ENCODE measurements at places on chromosomes 4 and X.

DNA sequence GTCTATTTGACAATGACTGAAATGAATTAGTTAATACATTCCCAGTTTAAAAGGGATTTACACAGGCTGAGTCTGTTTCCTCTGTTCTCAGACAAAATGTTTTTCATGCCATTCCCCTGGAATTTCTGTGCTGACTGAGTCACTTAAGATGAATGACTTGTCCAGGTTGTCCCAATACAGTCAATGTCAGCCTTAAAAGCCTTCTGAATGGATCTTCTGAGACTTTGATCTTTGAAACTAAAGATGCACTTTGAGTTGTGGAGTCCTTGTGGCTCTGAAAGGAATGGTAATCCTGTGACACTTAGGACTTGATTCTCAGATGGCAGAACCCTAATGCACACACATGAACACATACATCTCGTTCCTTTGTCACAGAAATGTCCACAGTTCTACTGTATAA is 622.2 kb upstream of the GRID2 start:
- DNase-seq, result no peak

- DNase-seq, result no peak
Observed at GRCh38 chr4:147862043-147862692, 130.3 kb downstream of the ARHGAP10 start.

GRCh38 chr4:33837043-33837838 is 2407.1 kb downstream of the ARAP2 start:
- DNase-seq, result peak; percentile 89

DNA sequence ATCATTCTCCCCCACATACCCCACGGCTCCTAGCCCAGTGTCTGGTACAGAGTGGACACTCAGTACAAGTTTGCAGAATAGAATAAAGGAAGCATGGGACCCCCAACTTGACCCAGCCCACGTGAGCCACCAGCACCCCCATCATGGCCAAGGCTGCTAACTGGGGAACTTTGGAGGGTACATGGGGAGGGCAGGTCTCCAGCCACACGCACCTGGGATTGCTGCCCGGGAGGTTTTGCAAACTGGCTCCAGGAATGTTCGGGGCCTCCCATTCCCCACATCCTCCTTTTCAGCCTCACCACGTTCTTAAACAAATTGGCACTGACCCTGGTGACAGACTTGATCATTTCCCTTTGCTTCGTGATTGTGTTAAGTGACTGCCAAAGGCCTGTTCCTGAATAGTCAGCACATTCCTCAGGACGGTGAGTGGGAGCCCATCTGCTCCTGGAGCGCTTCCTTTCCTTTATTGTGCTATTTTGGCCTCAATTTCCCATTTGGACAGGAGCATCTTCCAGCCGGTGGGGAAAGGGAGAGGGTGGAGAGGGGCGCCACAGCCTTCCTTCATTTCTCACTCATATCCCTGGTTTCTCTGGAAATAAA is 18.7 kb upstream of the XPNPEP2 start:
- no peak for DNase-seq

DNA sequence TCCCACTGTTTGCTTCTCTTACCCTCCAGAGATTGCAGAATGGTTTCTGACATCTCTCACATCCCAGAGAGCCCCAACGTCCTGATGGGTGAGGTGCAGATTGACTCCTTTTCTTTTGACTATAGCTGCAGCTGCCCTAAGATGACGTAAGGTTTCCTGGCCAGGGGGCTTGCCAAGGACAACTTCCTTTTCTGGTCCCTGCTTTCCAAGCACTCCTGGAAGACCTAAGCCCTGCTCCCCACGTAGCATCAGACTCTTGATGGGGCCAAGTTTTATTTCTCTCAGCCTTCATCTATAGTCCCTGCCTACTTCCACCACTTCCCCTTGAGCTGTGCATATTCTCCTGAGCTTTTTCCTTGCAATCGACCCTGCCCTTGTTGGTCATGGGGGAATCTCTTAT is 497.7 kb downstream of the IDS start:
- no peak for DNase-seq

Data from A172 (cell line).